Stimulated activated CD8-positive, alpha-beta memory T cell treated with anti-CD3 and anti-CD28 coated beads, Interleukin-7, amount 100 ng/mL, for 1 hour (primary cell): ENCODE measurements at places on chromosomes 2 and 18.

GRCh38 chr2:106143495-106144215 lies 50.4 kb downstream of the UXS1 start:
- DNase-seq, result no peak

GRCh38 chr2:26243470-26244308 lies 743 bp downstream of the HADHA start:
- no peak for DNase-seq

DNA sequence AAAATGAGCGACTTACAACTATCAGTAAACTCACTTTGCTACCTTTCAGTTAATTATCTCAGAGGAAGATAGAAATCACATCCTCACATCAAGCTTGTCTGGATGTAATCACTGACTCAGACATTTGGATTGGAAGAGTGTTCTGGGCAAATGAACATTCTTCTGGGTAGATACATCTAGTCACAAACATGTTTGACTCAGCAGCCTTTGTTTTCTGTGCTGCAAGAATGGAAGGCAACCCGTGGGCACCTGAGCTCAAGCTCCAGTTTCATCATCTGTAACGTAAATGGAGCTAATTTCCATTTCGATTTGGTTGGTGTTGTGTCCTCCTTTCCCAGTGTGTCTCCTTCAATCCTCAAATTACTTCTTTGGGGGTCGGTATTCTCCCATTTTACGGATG lies 58.5 kb downstream of the ACAA2 start:
- DNase-seq, result no peak

- no peak for DNase-seq
Measured at GRCh38 chr2:215746887-215747615, 266.3 kb downstream of the MREG start.
